ENCODE measurements at places on chromosomes 1 and 21.

- no peak for DNase-seq
Measured at GRCh38 chr21:44375281-44375651, 21.8 kb downstream of the TRPM2 start.

- no peak for DNase-seq
Measured at GRCh38 chr1:90562892-90563291, 154.2 kb downstream of the BARHL2 start.

DNA sequence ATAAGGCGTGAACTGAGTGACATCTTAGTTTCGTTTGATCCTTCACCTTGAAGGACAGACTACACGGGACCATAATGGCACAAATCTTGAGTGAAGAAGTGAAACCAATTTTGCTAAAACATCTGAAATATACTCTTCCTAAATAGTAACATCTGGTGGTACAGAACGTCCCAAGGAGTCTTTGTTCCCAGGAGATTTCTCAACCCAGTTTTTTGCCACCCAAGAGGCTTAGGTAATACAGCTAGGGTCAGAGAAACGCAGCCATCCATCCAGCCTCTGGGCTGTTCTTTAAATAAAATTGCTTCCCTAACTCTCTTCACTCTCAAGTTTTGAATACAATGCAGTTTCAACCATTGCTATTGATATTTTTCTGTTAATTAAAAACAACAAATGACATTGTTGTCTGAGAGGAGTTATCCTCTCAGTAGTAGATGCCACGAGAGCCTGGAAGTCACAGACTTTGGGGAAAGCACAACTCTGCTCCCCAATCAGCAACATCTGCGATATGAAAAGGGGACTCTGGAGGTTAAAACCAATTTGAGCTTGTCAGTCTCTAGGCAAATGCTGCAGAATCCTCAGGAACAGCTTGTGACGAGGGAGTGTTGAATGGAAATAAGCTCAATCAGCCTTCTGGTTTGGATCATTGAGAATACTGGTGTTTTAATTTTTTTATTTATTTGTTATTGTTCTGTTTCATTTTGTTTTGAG lies 394.3 kb upstream of the ADGRL2 start:
- no peak for DNase-seq

DNA sequence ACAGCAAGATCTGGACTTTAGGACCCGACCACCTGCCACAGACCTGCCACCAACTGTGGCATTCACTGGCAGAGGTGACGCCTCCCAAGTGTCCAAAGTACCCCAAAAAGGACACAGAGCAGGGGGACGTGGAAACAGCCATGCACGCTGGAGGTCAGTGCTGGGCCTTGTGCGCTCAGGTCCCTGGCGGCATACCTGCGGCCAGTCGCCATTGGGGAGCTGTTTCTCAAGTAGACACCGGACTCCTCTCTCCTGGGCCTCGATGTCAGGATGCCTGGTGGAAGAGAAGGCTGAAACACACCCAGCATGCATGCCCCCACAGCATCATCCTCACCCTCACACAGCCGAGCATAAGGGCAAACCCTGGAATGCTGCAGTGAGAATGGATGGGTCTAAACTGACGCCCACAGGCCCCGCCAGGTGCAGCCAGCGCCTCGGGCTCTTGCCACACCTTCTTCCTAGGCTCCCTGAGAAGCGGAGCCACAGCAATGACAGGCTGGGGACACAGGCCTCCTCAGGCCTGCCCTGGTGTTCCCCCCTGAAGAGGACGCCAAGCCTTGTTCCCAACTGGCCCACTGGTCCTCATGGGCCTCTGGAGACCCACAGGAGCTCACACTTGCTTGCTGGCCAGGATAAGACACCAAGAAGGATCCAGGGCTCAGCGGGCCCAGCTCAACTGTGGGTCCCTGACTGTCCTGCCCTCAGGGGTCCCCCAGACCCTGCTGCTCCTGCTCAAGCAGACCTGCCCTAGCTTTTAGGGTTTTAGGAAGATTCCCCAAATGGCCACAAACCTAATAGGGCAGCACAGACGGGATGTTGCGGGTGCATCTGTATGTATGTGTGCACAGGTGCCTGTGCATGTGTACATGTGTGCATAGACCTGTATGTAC lies 7.7 kb upstream of the SPATC1L start:
- no peak for DNase-seq

- DNase-seq: no peak
Measured at GRCh38 chr1:33339413-33339812, 18.5 kb upstream of the A3GALT2 start.

- DNase-seq: no peak
Measured at GRCh38 chr1:43398227-43398626, 8.5 kb downstream of the SZT2 start.

GRCh38 chr1:1006305-1007159 lies 6.6 kb upstream of the HES4 start:
- no peak for DNase-seq

- no peak for DNase-seq
Measured at GRCh38 chr1:191634801-191635508, 523.3 kb upstream of the RGS18 start.

DNA sequence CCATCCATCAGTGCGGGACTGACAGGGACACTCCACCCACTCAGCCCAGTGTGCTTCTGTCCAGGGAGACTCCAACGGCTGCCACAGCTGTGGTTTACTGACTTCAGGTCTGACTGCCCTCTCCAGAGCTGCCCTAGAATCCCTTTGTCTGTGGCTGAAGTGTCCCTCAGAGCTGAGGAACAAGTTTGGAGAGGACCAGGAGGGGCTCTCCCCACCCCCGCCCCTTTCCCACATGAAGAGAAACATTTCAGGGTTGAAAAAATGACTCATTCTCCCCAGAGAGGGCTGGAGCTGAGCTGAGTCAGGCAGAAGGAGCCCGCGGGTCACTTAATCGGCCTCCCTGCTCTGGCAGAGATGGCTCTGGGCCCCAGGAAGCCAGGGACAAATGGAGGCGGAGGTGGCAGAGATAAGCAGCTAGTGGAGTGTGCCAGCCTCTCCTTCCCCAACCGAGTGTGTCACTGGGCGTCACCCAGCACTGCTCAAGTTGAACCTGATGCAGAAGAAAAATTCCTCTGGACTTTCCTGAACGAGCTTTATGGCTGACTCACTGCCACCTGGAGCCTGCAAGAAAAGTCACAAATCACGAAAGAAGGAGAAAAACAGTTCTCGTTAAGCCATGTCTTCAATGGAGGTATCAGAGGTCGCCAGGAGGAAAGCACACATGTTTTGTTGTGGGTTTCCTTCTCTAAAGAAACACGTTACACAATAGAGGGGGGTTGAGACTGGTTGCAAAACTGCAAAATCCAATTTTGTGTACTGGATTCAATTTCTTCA lies 34.3 kb upstream of the ECE1 start:
- no peak for DNase-seq

GRCh38 chr1:18861082-18861481 lies 1.6 kb upstream of the TAS1R2 start:
- DNase-seq: no peak

DNA sequence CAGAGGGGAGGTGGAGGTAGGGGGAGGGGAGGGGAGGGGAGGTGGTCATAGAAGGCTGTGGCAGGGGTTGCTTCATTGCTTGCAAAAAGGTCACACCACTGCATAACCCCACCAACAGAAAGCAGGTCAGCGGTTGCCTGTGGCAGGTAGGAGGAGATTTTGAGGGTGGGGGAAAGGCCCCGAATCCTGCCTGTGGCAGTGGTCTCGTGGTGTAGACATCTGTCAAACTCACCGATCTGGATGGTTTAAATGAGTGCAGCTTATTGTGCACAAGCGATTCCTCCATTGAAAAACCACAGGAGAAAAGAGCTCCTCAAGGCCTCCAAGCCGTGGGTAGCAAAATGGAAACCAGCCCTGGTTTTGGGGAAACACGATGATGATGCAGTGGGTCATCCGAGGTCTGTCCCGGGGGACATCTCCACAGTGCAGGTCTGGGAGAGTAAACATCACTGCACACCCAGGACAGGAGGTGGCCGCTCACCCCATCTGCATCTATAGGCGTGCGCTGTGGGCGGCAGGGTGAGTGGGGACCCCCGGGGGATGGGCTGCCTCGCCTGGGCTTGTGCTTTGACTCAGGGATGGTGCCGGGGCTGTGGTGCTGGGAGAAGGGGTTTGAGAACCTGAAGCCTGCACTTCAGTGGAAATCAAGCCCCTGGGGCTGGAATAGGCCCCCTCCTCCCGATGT lies 112.3 kb downstream of the CRYAA start:
- no peak for DNase-seq

- no peak for DNase-seq
Measured at GRCh38 chr1:247367786-247368422, 36.2 kb upstream of the ZNF496 start.

DNA sequence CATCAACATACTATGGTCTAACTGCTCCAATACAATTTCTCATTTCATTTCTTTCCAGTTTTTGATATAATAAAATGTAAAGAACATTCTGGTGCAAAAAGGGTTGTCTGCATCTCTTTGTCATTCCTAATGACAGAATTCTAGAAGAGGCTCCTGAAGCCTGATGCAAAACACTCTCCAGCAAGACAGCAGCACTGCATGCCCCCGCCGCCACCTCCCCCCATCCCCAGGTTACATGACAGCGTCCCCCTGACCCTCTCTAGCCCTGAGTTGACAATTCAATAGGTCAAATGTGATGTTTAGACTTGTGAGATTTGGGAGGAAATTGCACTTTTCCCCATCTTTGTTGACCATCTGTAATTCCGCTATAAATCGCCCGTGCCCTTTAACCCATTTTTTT lies 64.6 kb upstream of the C1orf21 start:
- DNase-seq: no peak

GRCh38 chr1:12206792-12207424 lies 22.9 kb upstream of the VPS13D start:
- DNase-seq: no peak

- DNase-seq: no peak
Measured at GRCh38 chr21:16800536-16801275, 712.1 kb upstream of the CXADR start.

DNA sequence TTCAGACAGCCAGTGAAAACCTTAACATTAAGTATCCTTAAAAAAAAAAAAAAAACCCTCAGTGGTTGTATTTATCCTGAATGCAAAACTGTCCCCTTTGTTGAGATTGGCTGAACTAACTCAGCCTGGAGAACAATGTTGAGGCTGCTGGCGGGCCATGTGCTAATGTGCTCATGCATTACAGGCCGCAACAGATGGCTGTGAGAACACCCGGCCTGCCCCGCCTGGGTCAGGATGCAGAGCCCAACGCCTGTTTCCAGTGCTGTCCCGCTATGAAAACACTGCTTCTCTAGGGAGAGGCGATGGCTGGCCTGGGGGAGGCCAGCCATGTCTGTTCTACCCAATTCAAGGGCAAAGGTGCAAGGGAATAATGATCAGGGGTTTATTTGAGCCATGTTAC lies 13.8 kb downstream of the OLIG2 start:
- DNase-seq: no peak

DNA sequence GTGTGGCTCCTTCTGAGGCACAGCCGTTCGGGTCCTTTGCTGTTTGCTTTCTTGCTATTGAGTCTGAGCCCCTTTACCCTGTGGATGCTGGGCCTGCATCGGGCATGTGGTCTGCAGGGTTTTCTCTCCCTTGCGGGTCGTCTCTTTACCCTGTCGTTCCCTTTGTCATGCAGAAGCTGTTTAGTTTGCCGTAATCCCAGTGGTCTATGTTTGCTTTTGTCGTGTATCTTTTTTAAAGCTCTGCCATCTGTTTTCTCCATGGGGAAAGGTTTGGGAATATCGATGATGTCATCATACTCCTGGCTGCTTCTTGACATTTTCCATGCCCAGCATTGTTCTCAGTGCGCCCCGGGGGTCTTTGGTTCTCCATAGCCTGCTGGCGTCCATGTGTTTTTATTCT lies 68.2 kb downstream of the AGPAT3 start:
- no peak for DNase-seq

DNA sequence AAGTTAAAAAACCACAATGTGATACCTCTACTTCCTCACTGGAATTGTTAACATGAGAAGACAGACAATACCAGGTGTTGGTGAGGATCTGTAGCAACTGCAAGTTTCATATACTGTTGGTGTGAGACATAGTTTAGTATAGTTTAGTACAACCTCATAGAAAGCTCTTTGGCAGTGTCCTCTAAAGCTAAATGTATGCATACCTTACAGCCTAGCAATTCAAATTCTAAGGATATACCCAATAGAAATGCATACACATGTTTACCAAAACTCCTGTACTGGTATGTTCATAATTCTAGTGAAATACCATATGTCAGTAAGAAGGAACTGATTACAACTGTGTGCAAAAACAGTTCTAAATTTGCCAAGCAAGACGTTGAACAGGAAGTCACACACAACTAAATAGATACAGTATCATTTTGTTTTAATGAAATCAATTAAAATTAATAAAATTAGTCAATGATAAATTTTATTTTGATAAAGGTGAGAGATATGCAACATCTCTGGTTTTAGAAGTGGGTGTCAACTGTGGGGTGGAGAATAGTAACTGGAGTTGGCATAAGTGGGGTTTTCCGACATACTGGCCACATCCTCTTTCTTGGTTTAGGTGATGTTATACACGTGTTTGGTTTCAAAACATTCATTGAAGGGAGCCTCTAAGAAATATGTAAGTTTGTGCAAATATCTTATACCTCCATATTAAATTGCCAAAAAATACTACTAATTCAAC lies 450.7 kb downstream of the PTPRC start:
- DNase-seq: no peak

DNA sequence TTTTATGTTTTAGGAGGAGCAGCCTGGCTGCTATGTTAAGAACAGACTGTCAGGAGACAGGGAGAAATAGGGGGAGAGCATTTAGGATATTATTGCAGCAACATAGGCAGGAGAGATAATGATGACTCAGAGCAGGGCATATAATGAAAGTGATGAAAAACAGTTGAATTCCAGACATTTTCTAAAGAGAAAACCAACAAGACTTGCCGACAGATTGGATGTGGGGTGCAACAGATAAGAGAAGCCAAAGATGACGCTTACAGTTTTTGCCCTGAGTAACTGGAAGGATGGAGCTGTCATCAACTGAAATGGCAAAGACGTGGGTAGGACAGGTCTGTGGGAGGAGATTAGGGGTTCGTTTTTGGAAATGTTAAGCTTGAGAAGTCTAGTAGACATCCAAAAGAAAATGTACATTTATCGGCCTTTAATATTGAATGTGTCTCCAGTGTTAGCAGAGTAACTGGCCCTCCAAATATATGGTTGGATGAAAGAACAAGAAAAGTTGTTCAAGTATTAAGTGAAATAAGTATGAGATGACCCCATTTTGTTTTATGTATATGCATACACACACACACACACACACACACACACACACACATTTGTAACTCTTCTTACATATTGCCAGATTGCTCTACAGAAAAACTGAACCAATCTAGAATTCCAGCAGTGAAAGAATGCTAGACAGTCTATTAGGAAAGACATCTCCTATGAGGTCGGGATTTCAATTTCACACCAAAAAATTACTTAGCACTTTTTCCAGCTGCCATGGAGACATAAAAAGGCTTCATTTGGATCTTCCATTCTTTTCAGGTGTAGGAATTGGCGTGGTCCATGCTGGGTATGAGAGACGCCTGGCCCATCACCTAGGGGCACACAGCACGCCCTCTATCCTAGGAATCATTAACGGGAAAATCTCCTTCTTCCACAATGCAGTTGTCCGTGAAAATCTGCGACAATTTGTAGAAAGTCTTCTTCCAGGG lies 17.2 kb downstream of the DNAJC16 start:
- no peak for DNase-seq

- DNase-seq: no peak
Measured at GRCh38 chr1:24235921-24236788, 49.1 kb upstream of the IFNLR1 start.

- DNase-seq: no peak
Measured at GRCh38 chr1:35902671-35903070, 19.7 kb downstream of the AGO1 start.

GRCh38 chr1:223622132-223622842 lies 43.2 kb downstream of the CAPN8 start:
- no peak for DNase-seq

- DNase-seq: no peak
Measured at GRCh38 chr1:18314399-18314798, 166.3 kb upstream of the KLHDC7A start.

Measured in mesothelial cell of epicardium (in vitro differentiated cells).